Cerebellar nuclear complex (tissue), 1 donor: ENCODE measurements at places on chromosomes 1 and 21.

DNA sequence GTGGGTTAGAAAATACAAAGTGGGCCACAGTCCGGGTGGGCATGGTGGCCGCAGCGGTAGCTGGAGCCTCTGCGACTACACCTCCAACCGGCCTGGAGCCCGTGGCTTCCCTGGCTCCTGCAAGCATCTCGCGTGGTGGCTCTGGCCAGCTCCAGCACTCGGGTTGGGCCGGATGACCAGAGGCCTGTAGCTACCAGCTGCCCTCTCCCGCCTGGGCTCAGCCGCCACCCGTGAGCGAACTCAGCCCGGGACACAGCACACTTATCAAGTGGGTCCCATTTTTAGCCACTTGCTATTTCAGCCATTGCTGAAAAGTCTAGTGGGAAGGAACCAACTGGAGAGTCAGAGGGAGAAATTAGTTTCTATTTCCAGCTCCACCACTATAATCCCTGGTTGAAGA lies 107.7 kb upstream of the CACYBP start:
- DNase-seq, result no peak

DNA sequence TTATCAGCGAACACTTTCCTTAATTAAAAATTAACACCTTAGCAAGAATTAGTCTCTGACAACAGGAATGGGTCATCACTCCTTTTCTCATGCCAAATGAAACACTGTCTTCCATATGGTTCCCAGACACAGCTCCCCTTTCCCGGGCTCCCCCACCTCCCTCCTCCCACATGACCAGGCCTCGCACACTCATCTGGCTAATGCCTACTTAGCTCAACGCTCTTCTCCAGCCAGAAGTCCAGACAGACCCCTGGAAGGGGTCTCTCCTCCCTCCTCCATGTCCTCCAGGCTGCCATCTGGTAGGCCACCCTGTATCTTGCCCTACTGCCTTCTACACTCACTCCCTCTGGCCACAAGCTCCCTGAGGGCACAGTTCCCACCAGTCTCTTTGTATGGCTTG lies 39.9 kb downstream of the KCNC4 start:
- DNase-seq, result no peak

DNA sequence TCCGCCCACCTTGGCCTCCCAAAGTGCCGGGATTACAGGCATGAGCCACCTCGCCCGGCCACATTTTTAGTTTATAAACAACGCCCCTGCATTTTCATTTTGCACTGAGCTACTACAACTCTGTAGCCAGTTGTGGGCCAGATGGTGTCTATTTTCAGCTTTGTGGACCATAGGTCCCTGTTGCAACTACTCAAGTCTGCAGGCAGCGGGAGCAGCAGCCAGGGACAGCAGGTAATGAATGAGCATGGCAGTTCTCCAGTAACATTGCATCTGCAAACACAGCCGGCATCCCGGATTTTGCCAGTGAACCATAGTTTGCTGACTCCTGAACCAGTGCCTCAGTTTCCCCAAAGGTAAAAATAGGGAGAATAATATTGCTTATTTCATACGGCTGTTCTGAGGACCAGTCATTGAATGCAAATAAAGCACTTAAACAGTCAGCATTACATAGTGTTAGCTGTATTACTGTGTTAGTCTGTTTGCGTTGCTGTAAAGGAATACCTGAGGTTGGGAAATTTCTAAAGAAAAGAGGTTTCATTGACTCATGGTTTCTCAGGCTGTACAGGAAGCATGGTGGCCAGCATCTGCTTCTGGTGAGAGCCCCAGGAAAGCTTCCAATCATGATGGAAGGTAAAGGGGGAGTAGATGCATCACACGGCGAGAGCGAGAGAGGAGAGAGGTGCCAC lies 65.5 kb upstream of the SLC45A1 start:
- no peak for DNase-seq

DNA sequence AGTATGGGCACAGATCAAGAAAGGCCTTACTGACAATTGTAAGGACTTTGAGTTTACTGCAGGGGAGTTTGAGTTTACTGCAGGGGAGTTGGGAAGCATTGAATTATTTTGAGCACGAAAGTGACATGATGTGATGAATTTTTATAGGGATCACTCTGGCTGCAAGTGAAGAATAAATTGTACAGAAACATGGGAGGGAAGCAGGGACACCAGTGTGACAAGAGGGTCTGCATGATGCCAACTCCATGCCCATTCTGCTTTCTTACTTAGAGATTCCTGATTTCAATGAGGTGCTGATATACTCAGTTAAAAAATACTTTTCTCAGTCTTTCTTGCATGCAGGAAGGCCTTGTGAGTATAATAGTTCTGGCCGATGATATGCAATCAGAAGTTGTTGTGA lies 234.4 kb downstream of the CENPF start:
- no peak for DNase-seq

GRCh38 chr21:44521928-44522752 lies 17.9 kb downstream of the KRTAP10-1 start:
- DNase-seq, result no peak

DNA sequence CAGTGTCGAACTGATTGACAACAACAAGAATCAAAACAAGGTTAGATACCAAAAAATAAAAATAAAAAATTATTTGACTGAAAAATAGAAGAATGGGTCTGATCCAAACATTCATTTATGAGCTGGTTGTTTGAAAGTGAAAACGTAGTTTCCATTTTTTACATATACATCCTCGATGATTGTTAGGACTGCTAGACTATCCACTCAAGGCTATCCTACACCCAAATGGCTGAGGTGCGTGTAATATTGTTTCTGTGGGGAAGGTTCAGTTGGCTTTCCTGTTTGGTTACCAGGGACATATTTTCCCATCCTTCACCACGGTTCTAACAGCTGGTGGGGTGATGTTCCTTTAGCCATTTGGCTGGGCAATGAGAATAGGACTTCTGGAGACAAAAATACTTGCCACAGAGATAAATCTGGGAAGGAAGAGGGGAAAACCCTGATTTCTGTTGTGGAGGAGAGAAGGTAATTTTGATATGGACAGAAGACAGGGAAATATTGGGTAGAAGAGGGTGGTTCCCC lies 66.3 kb downstream of the MAP3K7CL start:
- DNase-seq, result no peak

GRCh38 chr1:157971769-157972168 lies 21.7 kb upstream of the KIRREL1 start:
- no peak for DNase-seq

- DNase-seq, result no peak
Measured at GRCh38 chr21:42837421-42838211, 41.7 kb downstream of the WDR4 start.

- DNase-seq, result no peak
Measured at GRCh38 chr1:219126377-219126776, 47.3 kb upstream of the LYPLAL1 start.

GRCh38 chr1:117045644-117046043 lies 14.5 kb upstream of the TTF2 start:
- no peak for DNase-seq

GRCh38 chr1:224919508-224919907 lies 10.0 kb upstream of the DNAH14 start:
- no peak for DNase-seq

DNA sequence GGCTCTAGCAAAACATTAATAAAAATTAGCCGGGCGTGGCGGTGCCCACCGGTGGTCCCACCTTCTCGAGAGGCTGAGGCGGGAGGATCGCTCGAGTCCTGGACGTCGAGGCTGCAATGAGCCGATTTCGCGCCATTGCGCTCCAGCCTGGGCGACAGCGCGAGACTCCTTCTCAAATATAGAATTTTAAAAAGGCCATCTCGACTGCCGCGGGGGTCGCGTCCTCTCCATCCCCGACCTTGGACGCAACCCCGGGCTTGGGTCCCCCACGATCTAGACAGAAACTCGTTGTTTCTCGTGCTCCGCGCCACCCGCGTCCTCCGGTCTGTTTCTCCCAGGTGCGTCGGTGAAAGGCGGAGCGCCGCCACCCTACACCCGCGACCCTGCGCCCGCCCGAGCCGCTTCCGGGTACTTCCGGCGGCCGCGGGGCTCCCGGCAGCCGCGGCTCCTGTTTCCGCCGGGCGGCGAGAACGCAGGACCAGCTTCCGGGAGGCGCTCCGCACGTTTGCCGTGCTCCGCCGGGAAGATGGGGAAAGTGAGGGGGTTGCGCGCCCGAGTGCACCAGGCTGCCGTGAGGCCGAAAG lies at the start of gene SLX9:
Gene SLX9, plus strand, starts transcription at position 498 of the 584 bp plus-strand sequence. Its CDS starts 29 bp downstream, at position 527.
- DNase-seq, result no peak

GRCh38 chr1:156496211-156496761 lies 4.3 kb downstream of the MEF2D start:
- DNase-seq, result no peak

DNA sequence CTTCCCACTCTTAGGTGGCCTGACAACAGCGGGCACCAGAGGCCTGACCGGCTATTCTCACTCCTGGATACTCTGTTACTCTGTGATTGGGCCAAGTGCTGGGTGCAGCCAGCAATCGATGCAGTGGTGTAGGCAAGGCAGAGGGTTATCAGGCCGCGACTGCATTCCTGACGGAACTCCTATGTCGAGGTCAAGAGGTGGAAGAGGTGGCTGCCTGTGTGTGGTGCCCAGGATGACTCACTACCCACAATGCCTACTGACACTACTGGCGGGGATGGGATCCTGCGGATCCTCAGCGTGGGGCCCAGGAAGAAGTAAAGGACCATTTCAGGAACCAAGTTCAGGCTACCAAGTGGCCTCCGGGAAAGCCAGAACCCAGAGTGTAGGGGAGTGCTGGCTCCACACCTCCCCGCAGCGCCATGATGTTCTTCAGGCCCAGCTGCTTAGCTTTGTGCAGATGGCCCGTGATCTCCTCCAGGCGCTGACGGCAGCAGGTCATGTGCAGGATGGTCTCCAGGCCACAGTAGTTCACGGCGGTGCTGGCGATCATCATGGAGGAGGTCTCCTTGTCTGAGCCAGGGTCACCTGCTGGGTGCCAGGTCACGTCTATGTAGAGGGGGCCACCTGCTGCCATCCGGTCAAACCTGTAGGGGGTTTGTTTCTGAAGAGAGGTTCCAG lies 4.9 kb downstream of the MTHFR start:
- DNase-seq, result no peak

DNA sequence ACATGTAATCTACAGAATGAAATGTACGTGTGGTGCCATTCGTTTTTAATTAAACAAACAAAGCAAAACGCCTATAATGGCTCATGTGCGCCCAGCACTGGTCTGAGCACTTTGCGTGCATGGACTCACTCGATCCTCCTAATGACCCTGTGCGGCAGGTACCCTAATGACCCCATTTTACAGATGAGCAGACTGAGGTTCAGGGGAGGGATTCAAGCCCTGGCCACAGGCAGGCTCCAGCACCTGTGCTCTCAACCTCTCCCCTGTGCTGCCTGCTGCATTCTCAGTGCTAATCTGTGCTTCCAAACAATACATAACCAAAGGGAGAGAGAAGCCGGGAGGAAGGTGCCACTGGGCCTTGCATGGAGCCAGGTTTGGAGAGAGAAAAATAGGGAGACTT lies 124.2 kb upstream of the ZBTB40 start:
- no peak for DNase-seq

GRCh38 chr1:190068304-190068703 lies 409.4 kb downstream of the BRINP3 start:
- DNase-seq, result no peak

GRCh38 chr21:14750041-14750440 lies 203.9 kb upstream of the SAMSN1 start:
- no peak for DNase-seq
